ENCODE measurements at places on chromosomes 7 and 10.

DNA sequence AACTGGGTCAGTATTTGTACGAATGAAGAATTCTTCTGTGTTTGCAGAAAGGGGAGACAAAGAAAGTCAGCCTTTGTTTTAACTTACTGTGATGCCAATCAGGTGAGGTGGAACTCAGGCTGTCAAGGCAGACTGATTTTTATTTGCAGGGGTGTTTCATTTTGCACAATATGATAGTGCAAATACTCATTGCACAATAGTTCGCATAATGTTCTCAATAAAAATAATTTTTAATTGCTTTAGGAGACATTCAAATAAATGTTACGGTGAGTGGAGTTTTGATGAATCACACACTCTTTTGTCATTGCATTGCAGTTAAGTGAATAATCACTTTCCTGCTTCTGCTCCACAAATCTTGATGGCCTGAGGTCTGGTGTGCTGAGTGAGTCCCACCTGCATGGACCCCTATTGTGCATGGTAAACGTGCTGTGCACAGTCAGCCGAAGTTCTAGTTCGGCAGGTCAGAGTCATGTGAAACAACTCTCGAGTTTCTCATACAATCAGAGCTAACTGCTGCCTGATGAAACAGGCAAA is 141.3 kb upstream of the FZD8 start:
- DNase-seq = peak; percentile 10

DNA sequence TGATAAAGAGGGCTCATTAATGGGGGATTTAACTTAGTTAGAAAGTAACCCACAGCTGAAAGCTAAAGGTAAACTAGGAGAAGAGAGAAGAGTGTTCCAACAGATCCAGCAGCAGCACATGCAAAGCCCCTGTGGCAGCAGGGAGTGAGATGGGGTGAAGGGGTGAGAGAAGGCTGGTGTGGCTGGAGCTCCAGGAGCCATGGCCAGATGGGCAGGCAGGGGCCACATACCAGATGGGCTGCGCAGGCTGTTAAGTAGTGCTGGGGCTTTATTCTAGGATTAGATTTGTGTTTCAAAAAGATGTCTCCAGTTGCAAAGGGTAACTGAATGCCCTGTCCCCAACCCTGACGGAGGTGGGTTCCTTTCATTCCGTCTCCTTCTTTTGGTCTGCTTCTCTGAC is 33.2 kb downstream of the HIF1AN start:
- no peak for DNase-seq

DNA sequence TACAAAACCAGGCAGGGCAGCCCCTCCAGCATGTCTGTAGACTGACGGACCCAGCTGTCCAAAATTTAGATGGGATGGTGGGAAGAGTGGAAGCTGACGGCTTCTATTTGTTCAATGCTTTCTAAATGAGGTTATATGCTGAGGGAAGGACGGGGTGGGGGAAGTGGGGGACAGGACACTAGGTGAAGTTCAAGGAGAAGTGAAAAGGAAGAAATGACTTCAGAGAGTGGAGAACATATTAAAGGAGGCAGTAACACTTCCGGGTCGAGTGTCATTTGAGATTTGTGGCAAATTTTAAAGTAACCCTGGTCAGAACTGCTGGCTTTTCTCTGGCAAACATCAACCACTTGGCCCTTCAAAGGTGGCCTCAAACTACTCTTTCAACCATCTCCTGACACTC is 9.4 kb downstream of the PIP4K2A start:
- DNase-seq = no peak

GRCh38 chr10:61890430-61890829 is 11.1 kb upstream of the ARID5B start:
- DNase-seq = no peak

DNA sequence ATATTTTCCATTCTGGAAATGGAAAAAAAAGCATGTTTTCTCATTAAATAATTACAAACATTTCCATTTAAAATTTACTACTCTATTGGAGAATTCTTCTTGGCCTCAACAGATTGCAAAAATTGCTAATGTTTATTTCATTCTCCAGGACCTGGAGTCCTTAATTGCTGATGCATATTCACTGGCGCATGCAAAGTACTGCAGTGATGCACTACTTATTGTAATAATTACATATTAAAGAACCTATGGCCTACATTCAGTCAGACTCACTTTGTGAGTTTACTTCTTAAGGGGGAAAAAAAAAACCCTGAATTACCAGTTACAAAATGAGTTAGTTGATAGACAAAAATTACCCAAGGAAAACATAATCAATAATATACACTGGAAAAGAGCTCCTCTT is 391.0 kb upstream of the LRRTM3 start:
- no peak for DNase-seq

DNA sequence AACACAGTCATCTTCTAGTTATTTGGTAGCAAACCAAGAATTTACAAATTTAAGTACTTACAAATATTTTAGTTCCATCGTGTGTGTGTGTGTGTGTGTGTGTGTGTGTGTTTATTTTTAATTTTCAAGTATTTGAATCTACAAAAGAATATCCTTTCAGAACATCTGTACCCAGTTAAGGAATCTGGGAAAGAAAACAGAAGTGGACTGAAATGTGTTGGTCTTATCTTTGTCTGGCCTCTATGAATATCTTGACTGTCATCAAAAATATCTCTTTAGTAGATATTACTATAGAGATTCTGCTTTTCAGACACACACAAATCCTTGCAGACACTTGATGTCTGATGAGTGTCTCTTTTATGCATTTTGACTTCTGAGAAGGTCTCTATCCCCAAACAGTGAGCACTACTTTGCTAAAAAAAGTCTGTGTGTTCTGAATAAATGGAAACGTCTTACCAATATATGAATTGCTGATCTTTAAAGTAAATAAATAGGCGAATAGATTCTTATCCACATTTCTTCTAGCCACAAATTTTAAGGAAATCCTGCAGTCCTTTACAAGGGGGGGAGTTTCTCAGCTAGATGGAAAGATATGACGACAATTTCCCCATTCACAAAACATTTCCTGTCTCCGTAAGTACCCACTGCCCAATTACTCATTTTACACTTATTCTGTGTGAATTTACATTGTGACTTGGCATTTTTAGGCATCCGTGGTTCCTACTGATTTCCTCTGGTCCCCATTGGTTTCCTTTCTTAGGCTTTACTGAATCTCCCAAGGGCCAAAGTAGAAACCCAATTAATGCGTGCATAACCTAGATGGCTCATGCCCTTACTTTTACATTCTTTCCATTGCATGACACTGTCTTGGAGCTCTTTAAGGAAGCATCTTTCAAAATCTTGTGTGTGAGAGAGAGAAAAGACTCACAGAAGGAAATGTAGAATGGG is 36.0 kb downstream of the NRCAM start:
- no peak for DNase-seq

GRCh38 chr7:7418997-7419396 is 116.7 kb downstream of the COL28A1 start:
- no peak for DNase-seq

DNA sequence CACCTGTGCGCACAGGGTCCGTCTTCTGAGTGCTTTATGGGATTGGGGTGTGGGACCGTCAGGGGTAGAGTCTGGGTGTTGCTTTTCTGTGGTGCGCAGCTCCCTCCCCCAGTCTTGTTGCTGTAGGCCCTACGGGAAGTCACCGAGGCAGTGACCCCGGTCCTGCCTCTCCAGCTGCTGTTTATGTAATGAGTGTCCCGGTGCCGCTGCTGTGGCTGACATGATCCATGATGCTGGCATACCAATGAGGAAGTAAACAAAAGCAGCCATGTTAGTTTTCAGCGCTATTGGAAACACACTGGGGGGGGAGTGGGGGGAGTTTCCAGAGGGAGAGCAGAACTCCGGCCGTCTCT is 1.1 kb downstream of the TRIM8 start:
- no peak for DNase-seq

- no peak for DNase-seq
Observed at GRCh38 chr7:43758029-43758821, at the start of gene BLVRA. TSS of gene BLVRA (plus strand) at chr7:43758680. CDS start at chr7:43771159, 12,479 bp downstream.

DNA sequence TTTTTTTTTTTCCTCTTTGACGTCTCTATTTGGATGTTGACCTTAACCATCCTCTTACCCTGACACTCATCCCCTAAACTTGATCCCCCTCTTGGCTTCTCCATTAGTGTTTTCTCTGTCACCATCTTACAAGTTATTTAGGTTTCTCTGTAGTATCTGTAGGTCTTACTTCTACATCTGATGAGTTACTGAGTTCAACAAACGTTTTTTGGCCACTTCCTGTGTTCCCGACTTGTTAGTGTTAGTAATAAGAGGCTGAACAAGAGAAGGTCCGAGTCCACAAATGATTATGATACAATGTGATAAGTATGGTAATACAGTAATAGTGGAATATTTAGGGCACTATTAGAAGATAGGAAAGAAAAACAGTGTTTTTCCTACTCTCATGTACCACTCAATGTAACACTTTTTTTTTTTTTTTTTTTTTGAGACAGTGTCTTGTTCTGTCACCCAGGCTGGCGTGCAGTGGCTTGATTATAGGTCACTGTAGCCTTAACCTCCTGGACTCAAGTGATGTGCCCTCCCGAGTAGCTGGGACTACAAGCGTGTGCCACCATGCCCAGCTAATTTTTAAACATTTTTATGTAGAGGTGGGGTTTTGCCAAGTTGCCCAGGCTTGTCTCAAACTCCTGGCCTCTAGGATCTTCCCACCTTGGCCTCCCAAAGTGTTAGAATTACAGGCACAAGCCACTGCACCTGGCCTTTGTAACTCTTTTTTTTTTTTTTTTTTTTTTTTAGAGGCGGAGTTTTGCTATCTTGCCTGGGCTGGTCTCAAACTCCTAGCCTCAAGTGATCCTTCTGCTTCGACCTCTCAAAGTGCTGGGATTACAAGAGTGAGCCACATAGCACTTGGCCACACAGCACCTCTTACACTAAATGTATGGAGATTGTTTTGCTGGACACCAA is 12.5 kb downstream of the CCSER2 start:
- DNase-seq = no peak

DNA sequence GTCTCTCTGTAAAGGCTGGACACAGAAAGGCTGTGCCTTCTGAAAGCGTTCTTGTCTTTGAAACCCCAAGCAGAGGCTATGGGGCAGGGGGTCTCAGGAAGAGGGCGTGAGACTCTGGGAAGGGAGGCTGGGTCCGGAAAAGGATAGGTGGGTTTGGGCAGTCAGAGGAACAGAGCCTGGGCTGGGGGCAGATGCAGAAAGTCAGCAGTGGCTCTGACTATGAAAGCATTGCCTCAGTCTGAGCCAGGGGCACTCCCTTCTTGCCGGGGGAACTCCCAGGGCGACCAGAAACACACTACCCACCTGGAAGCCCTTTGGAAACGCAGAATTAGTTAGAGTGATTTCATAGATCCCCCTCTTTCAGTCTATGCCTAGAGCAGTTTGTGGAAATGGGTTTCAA is 72.0 kb downstream of the VWA2 start:
- DNase-seq = no peak

GRCh38 chr10:43640603-43641002 is 8.1 kb downstream of the ZNF32 start:
- no peak for DNase-seq

DNA sequence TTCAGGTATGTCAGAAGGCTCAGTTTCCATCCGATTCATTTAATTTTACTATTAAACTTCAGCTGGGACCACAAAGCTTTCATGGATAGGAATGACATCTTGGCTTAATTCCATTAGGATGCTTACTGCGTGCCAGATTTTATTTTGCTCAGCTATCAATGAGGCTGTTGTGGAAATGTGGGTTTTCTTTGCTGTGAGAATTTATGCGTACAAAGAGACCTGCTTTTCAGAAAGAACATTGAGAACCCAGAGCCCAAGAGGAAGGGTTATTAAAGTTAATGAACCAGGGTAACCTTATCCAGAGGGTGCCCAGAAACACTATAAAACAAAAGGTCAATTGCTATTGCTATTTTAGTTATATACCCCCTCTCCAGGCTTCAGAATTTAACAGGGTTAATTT is 98.3 kb downstream of the MKLN1 start:
- DNase-seq = no peak

- DNase-seq = no peak
Observed at GRCh38 chr7:30240106-30240800, 44.1 kb upstream of the ZNRF2 start.

DNA sequence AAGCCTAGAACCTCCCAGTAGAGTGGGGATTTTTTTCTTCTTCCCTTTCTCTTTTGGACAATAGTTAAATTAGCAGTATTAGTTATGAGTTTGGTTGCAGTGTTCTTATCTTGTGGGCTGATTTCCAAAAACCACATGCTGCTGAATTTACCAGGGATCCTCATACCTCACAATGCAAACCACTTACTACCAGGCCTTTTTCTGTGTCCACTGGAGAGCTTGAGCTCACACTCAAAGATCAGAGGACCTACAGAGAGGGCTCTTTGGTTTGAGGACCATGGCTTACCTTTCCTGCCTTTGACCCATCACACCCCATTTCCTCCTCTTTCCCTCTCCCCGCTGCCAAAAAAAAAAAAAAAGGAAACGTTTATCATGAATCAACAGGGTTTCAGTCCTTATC is 5.4 kb downstream of the OPN1SW start:
- DNase-seq = peak; percentile 10

DNA sequence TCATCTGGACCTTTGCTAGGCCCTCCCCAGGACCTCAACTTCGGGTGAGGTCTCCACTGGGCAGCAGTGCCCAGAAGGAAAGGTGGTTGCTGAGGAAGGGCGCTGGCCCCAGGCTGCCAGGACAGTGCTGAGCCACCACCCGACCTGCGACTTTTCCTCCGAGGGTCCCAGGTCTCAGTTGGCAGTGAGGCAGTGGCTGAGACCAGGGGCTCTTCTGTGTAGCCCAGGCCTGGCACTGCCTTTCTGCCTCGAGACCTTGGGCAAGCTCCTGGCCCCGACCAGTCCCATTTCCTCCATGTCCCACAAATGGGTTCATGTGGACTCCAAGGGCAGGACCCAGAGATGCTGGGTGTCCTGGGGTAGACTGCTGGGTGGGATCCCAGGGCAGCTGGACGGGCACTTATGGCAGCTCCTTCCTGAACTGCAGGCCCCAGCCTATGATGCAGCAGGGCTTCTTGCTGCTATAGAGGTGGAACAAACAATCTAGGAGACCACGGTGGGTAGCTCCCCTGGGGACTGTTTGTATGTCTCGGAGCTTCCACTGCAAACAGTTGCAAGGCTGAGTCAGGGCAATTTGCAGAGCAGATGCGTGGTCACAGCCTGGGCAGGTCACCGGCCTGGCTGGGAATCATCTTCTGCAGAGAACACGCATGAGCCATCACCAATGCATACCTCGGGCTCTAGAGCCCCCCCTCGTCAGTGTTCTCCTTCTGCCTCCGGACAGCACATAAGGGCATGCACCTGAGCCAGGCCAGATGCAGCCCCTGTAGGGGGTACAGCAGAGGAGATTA is 17.9 kb upstream of the LRRC18 start:
- DNase-seq = no peak

DNA sequence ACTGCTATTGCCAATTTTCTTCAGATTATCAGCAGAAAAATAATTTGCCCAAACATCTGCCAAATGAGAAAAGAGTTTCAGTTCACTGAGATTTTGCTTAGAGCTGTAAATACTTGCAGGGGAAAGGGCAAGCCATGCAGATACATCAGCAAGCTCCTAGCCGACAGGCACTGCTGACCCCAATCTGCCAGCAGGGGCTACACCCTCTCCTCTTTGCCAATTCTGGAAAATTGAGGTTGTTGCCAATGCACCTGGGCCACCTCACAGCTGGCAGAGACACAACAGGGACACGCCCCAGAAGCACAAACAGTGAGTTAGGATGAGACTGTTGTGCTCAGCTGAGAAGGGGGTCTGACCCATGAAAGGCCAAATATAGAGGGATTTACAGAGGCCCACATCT is 129.5 kb upstream of the MYO3A start:
- no peak for DNase-seq

- DNase-seq = no peak
Observed at GRCh38 chr10:1085258-1085657, 29.1 kb downstream of the WDR37 start.

- no peak for DNase-seq
Observed at GRCh38 chr7:138934861-138935260, 46.3 kb downstream of the KIAA1549 start.

GRCh38 chr7:155782466-155782865 is 29.8 kb downstream of the SHH start:
- no peak for DNase-seq

All from AG09309 (cell line).